ENCODE measurements at places on chromosomes 16 and 17.

GRCh38 chr16:2328428-2328827 is 12.1 kb downstream of the ABCA3 start:
- no peak for DNase-seq

- DNase-seq: peak; percentile 48
Measured at GRCh38 chr16:82031116-82032084, 3.7 kb upstream of the HSD17B2 start.

DNA sequence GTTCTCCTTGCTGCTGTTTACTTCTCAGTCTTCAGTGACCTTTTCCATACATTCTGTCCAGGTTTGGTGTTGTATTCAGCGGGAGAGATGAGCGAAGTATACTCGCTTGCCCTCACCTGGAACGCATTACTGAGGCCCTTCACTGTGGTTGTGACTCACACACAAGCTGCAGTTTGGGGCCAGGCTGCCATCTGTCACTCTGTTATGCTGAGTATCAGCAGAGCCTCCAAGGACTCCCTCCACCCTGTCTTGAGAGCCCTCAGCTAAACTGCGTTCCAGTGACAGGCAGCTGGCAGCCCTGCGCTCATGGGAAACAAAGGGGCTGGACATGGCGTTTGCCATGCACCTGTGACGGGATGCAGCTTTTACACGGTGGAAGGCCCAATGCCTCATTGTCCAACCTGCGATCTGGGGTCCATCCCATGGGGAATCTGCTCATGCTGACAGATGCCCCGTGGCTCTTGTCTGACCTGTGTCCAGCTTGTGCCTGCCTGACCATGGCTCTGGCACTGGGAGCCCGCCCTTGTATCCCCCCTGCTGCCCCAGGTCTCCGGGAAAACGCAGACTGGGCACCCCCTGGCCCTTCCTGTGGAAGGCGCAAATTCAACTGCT is 6.5 kb upstream of the ZNF778 start:
- DNase-seq: no peak

- DNase-seq: no peak
Measured at GRCh38 chr17:14752011-14752410, 451.1 kb downstream of the HS3ST3B1 start.

DNA sequence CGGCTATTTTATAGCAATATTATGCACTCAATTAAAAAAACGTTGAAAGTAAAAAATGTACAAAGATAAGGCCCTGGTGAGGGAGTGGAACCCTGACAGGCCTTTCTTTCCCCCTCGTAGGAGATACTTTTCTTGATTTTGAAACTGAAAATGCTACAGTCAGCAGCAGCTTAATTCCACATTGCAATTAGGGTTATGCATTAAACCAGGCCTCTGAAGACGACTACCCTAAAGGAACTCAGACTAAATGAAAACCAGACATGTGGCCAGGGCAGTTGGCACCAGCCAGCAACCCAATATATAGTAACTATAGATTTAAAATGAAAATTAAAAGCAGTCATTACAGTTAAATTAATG is 463.2 kb upstream of the MAF start:
- no peak for DNase-seq

DNA sequence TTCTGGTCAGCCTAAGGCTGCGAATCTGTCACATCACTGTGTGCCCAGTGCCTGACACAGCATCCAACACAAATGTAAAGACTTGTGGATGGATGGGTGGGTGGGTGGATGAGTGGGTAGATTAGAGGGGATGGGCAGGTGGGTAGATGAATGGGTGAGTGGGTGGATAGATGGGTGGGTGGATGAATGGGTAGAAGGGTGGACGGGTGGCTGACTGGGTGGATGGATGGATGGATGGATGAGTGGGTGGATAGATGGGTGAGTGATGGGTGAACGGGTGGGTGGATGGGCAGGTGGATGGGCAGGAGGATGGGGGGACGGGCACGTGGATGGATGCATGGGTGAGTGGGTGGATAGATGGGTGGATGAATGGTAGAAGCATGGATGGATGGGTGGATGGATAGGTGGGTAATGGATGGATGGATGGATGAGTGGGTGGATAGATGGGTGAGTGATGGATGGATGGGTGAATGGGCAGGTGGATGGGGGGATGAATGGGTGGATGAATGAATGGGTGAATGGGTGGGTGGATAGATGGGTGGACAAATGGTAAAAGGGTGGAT is 31.1 kb upstream of the ZFPM1 start:
- DNase-seq: no peak

DNA sequence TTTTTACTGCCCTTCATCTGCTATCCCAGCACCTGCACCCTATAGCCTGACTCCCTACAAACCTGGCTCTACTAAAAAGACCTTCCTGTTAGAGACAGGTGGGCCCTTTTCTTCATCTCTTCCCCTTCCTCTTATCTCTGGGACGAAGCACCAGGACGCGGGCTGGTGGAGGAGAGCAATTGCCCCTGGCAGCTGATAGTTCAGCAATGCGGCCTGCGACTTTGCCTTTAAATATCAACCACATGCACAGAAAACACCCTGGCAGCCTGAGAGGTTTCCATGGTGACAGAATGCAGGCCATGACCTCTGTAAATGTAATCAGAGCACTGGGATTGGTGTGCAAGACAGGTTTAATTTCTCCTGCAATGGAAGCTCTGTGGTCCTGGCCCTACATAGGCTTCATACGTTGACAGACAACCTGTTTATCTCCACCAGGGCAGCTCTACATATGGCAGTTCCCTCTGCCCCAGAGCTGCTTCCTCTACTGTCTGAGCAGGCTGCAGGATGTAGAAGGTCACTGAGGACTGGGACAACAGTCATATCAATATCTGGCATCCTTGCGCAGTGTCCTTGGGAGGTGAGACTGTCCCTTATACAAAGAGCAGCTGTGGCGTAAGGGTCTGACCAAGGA is 10.0 kb upstream of the SKAP1 start:
- DNase-seq: no peak

DNA sequence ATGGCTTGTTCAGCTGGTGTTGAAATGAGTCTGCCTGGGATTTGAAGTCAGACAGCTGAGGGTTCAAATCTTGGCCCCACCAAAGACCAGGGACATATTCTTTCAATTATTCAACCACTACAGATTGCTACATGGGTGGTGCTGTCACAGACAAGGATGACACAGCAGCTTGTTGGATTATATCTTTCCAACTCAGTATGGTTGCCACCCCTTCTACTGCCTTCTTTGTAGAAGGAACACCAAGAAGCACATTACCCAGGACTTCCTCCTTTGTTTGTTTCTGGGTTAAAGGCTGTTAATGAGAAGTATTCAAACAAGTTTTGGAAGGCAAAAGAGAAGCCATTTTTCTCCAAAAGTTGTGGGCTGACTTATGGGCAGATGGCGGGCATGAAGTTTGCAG is 78.6 kb downstream of the COPRS start:
- DNase-seq: no peak

DNA sequence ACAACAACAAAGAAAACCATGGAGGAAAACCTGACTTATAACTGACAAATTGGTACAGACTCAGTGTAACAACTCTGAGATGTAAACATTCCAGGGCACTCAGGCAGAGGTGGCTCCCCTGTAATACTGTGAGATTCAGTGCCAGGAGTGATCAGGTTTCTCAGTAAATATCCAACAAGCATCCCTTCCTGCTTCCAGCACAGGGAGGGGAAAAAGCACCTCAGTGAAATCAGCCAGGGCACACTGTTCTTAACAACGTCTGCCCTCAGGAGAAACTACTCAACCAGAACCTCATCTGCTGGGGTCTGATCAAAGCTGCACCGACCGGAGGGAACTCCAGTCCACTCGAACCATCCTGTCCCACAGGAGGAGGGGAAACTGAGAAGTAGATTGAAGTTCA is 52.3 kb downstream of the AMFR start:
- DNase-seq: peak; percentile 45

DNA sequence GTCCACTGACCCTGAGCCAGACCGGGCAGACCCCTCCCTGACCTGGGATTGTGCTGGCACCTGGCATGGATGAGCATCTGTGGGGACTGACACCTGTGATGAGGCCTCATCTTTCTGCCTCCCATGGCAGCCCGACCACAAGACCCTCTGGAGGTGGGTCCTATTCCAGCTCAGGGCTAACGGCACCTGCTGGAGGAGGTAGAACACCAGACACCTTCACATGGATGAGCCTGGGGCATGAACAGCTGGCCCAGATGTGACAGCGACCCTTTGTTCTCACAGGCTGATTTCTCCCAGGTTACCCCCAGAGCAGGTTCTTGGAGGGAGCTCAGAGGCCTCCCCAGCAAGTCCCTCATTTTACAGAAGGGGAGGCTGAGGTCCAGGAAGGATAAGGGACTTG is 46.4 kb upstream of the PIK3R6 start:
- DNase-seq: no peak

DNA sequence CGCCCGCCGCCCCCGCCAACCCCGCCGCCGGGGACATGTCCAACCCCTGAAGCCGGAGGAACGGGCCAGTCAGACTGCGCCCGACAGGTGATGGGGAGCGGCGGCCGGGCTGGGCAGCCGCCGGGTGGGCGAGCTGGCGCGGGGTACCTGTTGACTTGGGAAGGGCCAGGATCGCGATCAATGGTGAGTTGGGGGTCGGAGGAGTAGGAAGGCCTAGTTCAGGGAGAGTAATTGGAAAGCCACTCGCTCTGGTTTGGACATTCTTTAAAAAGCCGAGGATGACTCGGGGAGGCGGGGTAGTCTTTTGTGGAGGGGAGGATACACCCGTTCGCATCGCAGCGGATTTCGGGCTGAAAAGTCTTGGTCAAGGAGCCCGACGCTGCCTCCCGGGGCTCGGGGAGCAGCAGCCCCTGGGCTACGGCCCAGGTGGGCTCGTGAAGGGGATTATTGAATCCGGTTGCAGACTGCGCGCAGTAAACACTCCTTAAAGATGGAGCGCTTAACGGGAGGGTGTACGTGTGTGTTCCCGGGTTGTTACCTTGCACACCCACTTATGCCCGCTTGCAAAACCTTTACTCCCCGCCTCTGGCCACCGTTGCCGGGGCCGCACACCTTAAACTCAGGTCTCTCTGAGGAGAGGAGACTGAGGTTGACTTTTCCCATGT is 123.8 kb downstream of the GOSR1 start:
- peak; percentile 46 for DNase-seq

DNA sequence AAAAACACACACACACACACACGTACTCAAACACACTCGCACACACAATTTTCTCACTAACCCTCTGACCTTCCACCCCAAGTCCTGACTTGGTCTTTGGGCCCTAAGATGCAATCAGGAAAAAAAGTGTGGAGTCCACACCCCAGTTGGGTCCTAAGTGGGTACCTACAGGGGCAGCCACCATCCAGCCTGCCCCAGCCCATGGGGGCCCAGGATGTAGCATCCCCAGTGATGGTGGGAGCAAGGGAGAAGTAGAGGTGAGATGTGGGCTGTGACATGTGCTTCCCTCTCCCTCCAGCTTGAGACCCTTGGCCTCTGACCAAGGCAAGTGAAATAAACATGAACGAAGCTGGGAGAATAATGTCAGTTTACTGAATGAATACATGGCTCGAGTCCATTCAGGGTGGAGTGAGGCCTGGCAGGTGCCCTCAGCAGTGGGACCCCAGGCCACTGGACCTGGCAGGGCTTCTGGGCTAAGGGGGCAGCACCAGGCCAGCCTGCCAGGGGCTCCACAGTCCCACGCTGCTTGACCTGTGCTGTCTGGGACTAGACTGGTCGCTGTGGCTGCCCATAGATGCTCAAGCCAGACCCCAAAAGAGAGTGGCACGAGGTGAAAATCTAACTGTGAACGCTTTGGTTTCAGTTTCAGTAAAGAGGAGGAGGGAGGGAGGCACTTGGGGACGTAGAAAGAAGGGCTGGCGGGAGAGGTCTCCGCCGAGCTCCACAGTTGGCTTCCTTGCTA is 73.7 kb downstream of the MRC2 start:
- no peak for DNase-seq

DNA sequence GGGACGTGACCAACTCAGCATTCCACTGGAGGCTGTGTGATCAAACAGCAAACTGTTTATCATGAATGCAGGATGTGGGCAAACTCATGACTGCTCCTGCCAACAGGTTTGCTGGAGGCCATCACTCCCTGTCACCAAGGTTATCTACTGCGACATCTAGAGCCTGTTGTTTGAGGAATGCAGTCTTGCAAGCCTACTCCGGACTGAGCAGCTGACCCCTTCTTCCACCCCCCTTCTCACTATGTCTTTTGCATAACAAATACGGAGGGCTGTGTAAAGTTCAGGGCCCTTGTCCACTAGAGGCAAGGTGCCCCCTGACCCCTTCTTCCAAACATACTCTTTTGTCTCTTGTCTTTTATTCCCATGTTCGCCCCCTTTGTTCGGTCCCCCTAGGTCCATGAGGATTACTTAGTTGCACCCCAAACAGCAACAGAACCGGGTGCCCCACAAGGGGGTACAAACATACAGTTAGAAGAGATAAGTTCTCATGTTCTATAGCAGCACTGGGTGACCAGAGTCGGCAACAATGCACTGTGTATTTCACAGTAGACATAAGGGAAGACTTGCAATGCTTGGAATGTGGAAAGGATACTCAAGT is 28.7 kb downstream of the MEAK7 start:
- DNase-seq: no peak

GRCh38 chr16:66596986-66597848 is 7.3 kb upstream of the CMTM3 start:
- no peak for DNase-seq

Measured in astrocyte of the hippocampus (primary cell).